Osteoblast (primary cell): ENCODE measurements at places on chromosomes 16 and 17. TPM values are rescaled to one million over a fixed set of nuclear protein-coding genes. Genes with fewer than 3 reads are reported as not detected.

DNA sequence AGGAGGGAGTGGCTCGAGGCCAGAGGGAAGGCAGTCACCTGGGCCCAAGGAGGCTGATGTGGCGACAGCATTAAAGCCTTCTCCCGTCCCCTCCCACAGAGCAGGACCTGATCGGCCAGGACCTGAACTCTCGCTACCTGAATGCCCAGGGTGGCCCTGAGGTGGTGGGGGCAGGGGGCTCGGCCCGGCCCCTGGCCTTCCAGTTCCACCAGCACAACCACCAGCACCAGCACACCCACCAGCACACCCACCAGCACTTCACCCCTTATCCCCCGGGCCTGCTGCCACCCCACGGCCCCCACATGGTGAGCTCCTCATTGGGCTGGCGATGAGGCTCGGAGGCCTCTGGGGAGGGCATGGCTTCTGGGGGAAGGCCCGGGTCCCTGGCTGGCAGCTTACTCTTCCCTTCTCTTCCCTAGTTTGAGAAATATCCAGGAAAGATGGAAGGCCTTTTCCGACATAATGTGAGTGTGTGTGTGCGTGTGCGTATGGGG, 6.4 kb downstream of the FBRS start:
- no peaks in the 10 kb centered on the region for H3K27me3 ChIP-seq
- no peak overlapping the region for H3K4me3 ChIP-seq
- no peak overlapping the region for H3K27ac ChIP-seq
- peaks cover 23% of the 10 kb centered on the region for H3K4me1 ChIP-seq

- H3K4me1 ChIP-seq, result no peaks in the 10 kb centered on the region
- H3K4me3 ChIP-seq, result no peak overlapping the region
- H3K36me3 ChIP-seq, result peaks cover 48% of the 10 kb centered on the region
Observed at GRCh38 chr16:14263011-14263410, 191.9 kb downstream of the MRTFB start.

SDK2 gene
- total RNA-seq, result under 0.01 TPM in 2 replicates

GRCh38 chr16:81730090-81731051, 48.7 kb upstream of the PLCG2 start:
- peak; percentile 97 for DNase-seq
- peak overlapping the region; percentile 67 for H3K4me3 ChIP-seq
- no peaks in the 10 kb centered on the region for H3K36me3 ChIP-seq
- peaks cover 8% of the 10 kb centered on the region for H3K4me1 ChIP-seq

KLHL10 gene
- total RNA-seq, result 0.36 and 0.59 TPM in 2 replicates

SLC4A1 gene
- under 0.01 TPM in 1 of 2 replicates, not detected in the other for total RNA-seq
